A549 treated with DMSO at 1 μM for 4 hours (cell line): ENCODE measurements at places on chromosomes 13 and 19. TPM values are rescaled to one million over a fixed set of nuclear protein-coding genes. Genes with fewer than 3 reads are reported as not detected.

Gene SHC2
- 0.82 to 1.1 TPM (median 0.95 TPM) in 5 replicates for total RNA-seq

Gene LIPE
- total RNA-seq: 1.2 to 3.3 TPM (median 2.3 TPM) in 5 replicates

Gene ZNF441
- total RNA-seq: not detected in 5 replicates

Gene NAXD
- total RNA-seq: 13.2 to 19.0 TPM (median 17.7 TPM) in 5 replicates

Gene DIRAS1
- total RNA-seq: 3.5 to 4.3 TPM (median 4.1 TPM) in 5 replicates

Gene BEST2
- total RNA-seq: 0.06 TPM in 1 of 5 replicates, not detected in the others

Gene PSG2
- 0.05 TPM in 1 of 5 replicates, not detected in the others for total RNA-seq

Gene MUC16
- 0.03 to 0.08 TPM (median 0.06 TPM) in 5 replicates for total RNA-seq

Gene NPHS1
- total RNA-seq: 0.17 to 0.77 TPM (median 0.42 TPM) in 5 replicates

Gene IFI30
- total RNA-seq: 11.6 to 20.8 TPM (median 13.7 TPM) in 5 replicates

Gene SLC1A5
- 247 to 297 TPM (median 272 TPM) in 5 replicates for total RNA-seq

Gene TMPRSS9
- 0.02 to 0.08 TPM in 2 of 5 replicates, not detected in the others for total RNA-seq

Gene ELSPBP1
- total RNA-seq: 0.10 TPM in 1 of 5 replicates, not detected in the others

Gene LIM2
- not detected in 5 replicates for total RNA-seq

Gene GPI
- total RNA-seq: 669 to 794 TPM (median 742 TPM) in 5 replicates

Gene CBLC
- not detected in 5 replicates for total RNA-seq

Gene SLITRK1
- total RNA-seq: not detected in 5 replicates

Gene NKG7
- not detected in 5 replicates for total RNA-seq

Gene CFAP97D2
- not detected in 5 replicates for total RNA-seq

Gene IGSF23
- 0.26 to 0.57 TPM (median 0.40 TPM) in 5 replicates for total RNA-seq

Gene C13orf46
- 0.15 to 0.21 TPM (median 0.19 TPM) in 5 replicates for total RNA-seq

Gene RUBCNL
- total RNA-seq: 0.05 to 0.23 TPM (median 0.07 TPM) in 3 of 5 replicates, not detected in the others
